ENCODE measurements at places on chromosomes 5 and 9.
A peak's percentile ranks its signal among the peaks of the same experiment; 100 is the strongest.

DNA sequence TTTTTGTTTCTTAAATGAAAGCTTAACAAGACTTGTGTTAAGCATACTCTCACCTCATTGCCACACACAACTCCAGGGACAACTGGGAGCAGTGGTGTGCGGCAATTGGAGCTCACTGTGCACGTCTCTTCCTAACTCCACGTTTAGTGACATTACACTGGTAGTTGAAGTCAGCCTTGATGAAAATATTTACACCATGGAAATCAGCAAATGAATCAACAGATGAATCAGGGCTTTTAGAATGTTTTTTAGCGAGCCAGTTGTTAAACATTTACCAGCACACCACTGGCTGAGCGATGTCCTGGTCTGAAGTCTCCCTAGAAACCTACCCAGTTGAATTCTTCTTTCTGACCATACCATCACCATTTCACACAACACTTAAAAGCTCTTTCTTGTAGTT is 67.3 kb downstream of the KLHL3 start:
- DNase-seq = no peak

DNA sequence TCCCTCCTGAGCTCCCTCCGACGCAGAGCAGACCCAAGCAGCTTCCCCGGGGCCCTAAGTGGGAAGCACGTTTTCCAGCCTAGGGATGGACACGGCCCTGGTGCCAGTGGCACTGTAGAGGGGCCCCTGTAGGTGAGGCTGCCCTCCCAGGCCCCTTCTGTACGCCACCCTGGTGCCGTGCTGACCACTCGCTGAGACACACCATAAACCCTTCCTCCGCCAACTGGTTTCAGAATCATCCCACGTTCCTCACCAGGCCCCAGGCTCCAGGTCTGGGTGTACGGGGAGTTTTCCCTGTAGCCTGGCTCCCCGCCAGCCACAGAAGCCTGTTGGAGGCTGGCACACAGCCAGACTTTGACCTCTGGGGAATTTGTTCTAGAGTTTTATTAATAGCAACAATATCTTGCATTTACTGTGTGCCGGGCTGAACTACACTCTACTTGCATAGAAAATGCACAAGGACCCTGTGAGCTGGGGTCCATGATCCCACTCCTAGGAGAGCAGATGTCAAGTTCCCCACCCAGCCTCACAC is 18.2 kb upstream of the WDR38 start:
- peak; percentile 81 for DNase-seq

DNA sequence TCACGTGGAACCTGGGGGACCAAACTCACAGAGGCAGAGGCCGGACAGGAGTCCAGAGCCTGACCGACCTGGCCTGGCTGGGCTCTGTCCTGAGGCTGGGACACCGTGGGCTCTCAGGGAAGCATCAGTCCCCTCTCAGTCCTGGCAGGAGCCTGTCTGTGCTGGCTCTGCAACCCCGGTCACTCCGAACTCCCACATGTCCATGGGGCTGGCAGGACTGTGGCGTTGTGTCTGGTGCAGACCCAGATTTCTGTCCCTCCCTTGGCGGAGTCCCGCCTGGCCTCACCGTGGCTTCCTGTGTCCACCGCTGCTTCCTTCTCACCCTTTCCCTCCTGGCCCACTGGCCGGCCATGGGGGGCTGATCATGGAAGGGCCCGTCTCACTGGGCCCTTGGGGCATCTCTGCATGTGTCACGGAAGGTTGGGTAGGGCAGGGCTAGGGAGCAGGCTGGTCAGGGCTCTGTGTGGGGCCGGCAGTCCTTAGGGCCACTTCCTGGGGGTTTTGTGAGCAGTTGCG is 68.8 kb downstream of the RXRA start:
- DNase-seq = no peak

- DNase-seq = no peak
These were observed 75.3 kb upstream of the PJA2 start for GRCh38 chr5:109485030-109485429.

- DNase-seq = no peak
These were observed 18.1 kb upstream of the WWC1 start for GRCh38 chr5:168273056-168273980.

GRCh38 chr9:107614765-107615164 is 125.2 kb upstream of the KLF4 start:
- no peak for DNase-seq

DNA sequence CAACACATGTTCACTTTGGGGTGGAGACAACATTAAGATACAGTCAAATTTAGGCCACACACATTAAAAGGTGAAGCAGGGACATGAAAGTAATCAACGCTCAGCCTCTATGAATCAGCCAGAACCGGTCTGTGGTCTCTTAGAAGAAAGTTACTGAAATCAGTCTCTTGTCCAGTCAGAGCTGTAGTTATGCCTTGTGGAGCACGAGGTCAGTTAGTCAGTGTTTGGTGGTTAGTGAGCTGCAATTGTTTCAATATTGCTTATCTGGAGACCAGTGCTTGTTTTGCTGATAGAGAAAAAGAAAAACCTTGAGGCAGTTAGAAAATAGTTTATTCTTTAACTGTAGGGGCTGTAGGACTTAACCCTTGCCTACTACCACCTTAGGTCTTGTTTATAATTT is 157.8 kb upstream of the RASEF start:
- DNase-seq = peak; percentile 63

All from PC-3 (cell line).